Stimulated activated CD4-positive, alpha-beta T cell treated with anti-CD3 and anti-CD28 coated beads, TNF-alpha, amount 100 ng/mL, for 4 hours (primary cell): ENCODE measurements at places on chromosomes 12 and 14.

GRCh38 chr12:29739279-29739991 is 44.3 kb downstream of the TMTC1 start:
- DNase-seq, result no peak

DNA sequence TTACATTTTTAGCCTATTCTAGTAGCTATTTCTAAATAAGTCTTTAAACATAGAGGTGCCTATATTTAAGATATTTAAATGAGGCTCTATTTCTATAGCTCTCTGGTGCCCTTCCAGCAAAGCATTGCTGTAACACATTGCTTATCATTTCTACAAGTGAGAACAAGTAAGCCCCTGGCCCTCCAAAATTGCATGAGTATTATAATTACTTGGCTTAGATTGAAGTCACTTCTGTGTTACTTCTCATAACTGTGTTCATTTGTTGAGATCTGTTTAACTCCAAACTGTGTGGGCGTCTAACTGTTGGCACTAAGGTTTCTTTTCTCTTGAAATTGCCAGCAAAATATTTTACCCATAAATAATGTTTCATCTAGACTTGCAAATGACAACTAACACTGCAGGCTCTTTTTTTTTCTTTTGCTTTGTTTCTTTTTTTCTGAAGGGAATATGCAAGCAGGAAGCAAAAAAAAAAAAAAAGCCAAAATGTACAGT is 66.5 kb downstream of the DAD1 start:
- no peak for DNase-seq

DNA sequence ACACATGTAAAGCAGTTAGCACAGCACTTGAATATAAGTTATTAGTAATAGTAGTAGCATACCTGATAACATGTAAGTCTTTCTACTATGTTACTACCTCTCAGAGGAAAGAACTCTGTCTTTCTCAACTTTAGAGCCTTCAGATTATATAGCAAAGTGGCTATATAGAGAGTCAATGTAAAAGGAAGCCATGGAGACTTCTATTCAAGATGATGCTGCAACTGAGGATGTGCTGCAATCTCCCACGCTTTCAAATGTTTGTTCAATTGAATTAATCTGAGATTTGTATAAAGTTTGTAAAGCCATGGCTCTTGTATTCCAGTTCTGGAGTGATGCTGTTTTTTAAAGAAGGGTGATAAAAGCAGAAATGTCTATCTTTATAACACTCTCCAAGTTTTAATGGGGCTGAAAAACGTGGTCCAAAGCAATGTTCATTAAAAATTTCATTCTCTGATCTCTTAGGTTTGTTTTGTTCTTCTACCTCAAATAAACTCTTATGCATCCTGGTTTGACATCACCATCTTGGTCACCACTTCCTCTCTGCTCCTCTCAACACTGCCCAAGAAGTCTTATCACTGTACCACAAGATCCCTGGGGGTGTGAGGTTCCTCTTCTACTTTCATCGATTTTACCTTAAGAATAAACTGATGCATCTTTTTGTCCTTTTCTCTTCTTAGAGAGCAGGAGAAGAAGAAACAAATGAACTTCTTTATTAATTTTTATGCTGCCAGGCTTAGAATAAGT is 40.6 kb downstream of the C12orf42 start:
- no peak for DNase-seq

DNA sequence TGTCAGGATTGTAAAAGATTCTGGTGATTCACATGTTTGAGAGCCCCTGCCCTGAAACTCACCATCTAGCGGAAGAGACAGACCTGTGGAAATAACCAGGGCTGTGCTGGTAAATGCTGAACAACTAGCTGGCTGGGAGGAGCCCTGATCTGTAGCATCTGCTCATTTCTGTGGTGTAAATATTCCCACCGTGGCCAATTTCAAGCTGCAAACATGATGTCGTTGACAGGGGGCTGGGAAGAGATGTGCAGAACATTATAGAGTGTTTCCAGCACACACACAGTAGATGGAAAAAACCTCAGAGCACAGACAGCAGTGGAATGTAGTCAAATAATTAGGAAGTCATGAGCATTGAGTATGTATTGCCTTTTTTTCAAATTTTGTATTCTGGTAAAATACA is 138.2 kb downstream of the PHETA1 start:
- DNase-seq, result no peak
